ENCODE measurements at places on chromosomes 13 and 19. TPM values are rescaled to one million over a fixed set of nuclear protein-coding genes. Genes with fewer than 3 reads are reported as not detected.

GRCh38 chr13:45792827-45793303 lies 58.7 kb downstream of the SIAH3 start:
- no peak for DNase-seq

DNA sequence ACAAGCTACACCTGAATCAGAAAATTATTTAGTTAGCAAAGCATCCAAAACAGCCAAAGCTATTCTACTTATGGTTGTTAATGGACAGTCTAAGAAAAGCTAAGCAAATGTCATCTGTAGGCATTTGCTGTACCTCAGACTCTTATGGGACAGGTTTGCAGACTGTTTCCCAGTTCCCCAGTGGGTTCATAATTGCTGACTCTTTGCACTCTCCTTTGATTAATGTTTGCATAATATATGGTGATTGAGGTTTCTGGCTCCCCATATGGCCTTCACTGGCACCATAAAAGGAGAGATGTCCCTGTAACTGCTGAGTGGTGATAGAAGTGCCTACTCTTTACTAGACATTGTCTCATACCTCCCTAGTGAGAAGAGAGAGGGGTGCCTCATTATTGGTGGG lies 142.1 kb downstream of the GPC6 start:
- no peak for DNase-seq

CKM gene
- polyA plus RNA-seq, result 0.33 TPM

GRCh38 chr19:41205995-41206394 lies 13.0 kb downstream of the CYP2S1 start:
- no peak for DNase-seq

LYPD4 gene
- not detected for polyA plus RNA-seq

DNA sequence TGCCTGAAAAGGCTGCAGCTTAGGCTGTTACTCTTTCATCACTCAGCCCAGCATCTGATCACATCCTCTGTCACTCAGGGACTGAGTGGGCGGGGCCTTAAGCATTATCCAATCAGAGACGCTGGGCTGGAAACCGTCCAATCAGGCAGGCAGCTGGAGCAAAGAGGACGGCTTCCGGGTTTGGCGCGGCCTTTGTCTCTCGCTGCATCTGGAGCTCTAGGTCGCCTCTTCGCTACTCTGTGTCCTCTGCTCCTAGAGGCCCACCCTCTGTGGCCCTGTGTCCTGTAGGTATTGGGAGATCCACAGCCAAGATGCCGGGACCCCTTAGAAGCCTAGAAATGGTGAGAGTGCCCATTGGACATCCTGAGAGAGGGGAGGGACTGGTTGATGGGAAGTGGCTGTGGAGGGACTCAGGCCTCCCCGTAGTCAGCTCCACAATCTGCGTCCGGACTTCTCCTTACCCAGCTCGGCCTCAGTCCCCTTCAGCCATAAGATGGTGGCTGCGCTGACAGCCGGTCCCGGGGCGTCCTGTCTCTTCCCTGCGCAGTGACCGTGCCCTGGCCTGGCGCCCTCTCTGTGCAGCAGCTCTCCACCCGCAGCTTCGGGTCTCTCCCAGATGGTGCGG lies at the start of gene ZNF486:
ZNF486 (plus strand) TSS at position 195 of the 625 bp plus-strand sequence; CDS start at position 312, 117 bp downstream.
- peak; percentile 92 for DNase-seq

C1QTNF9 gene
- polyA plus RNA-seq, result 0.21 TPM

DNA sequence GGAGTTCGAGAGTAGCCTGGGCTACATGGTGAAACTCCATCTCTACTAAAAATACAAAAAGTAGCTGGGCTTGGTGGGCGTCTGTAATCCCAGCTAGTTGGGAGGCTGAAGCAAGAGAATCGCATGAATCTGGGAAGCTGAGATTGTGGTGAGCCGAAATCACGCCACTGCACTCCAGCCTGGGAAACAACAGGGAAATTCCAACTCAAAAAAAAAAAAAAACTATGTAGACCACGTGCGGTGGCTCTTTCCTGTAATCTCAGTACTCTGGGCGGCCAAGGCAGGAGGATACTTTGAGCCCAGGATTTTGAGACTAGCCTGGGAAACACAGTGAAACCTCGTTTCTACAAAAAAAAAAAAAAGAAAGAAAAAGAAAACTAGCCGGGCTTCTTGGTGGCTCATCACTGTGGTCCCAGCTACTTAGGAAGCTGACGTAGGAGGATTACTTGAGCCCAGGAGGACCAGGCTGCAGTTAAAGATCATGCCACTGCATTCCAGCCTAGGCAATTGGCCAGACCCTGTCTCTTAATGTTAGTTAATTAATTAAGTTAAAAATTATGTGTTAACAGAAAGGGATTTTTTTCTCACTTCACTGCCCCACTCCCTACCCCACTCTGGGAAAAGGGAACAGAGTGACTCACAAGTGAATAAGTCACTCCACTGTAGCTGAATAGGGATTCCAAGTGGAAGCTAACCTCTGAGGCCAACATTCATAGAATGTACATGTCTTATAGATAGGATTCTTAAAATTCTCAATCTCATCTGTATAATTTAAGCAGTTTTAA lies 2.2 kb downstream of the ZNF83 start:
- DNase-seq, result no peak

CCDC159 gene
- 24.9 TPM for polyA plus RNA-seq

GRCh38 chr19:48616041-48616436 lies 1.2 kb upstream of the FAM83E start:
- DNase-seq, result no peak

CRLF1 gene
- 4.3 TPM for polyA plus RNA-seq

- DNase-seq, result no peak
These were observed 12.2 kb downstream of the GTF2F2 start for GRCh38 chr13:45132369-45133064.

DNA sequence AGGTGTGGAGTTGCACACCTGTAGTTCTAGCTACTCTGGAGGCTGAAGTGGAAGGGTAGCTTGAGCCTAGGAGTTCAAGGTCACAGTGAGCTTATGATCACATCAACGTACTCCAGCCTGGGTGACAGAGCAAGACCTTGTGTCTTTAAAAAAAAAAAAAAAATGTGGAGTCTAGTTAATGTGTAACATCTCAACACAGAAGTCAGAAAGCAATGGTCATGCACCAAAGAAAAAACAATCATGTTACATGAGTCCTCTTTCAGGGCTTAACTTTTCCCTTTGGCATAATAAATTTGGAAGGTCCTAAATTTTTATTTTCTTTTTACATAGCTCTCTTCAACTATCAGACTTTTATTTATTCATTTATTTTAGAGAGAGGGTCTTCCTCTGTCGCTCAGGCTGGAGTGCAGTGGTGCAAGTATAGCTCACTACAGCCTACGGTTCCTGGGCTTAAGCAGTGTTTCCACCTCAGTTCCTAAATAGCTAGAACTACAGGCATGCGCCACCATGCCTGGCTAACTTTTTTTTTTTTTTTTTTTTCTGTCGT lies 22.3 kb downstream of the SETDB2 start:
- DNase-seq, result peak; percentile 20

CYP4F8 gene
- polyA plus RNA-seq, result not detected

NFILZ gene
- polyA plus RNA-seq, result not detected

DNA sequence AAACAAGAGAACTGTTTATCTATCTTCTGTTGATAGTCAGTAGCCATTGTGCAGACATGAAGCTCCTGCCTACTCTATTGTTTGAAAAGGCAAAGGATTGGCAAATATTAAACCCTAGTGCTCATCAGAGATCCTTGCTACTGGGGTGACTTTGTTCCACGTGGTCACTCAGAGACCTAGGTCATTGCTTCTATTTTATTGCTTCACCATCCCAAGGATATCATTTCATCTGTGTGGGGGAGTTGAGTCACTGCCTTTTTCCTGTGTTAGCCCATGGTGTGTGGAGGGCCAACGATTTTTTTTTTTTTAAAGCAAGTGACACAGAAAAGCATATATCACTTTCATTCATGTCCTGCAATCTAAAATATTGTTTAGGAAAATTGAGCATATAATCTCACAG lies 254.1 kb upstream of the RXFP2 start:
- DNase-seq, result no peak

DNA sequence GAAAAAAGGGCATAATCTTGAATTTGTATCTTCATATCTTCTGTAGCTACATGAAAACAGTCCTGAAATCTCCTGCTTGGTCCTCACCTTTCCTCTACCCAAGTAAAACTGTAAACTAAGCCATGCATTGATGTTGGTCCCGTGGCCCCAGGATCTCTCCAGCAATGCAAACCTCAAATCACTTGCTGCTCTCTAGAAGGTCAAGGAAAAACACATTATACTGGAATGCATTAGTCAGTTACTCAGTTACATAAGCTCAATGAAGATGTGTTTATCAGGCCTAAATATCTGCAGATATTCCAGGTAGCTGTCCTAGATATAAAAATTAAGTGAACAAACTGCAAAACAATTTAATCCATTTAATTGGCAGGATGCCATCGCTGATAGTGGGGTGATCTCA lies 261.8 kb downstream of the ABCC4 start:
- no peak for DNase-seq

PRR20D gene
- polyA plus RNA-seq, result not detected

DNA sequence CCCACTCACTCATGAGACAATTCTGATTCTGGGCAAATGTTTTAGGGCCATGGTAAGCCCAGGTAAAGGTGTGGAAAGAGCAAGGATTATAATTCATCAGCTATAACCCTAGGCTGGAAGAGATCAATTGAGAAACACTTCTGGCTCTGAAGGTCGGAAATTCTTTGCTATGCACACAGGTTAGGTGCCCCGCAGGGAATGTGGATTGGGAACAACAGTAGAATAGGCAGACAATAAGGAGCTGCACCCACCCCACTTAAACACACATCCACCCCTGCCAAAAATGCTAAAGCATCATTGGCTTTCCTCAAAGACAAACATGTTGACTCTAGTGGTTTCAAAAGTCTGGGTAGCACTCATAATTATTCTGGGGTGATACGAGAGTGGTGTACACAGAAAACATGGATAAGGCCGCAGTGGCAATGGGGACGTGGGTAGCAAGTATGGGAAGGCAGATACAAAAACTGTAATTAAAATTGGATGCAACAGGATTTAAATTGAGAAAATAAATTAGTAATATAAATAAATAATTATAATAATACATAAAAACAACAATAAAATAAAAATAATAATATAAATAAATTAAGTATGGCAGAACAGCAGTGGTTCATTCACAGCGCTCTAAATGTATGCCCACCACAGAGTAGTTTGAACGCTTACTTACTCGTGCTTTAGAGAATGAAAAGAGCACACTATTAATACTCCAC lies 8.6 kb downstream of the EFNB2 start:
- DNase-seq, result no peak

DNA sequence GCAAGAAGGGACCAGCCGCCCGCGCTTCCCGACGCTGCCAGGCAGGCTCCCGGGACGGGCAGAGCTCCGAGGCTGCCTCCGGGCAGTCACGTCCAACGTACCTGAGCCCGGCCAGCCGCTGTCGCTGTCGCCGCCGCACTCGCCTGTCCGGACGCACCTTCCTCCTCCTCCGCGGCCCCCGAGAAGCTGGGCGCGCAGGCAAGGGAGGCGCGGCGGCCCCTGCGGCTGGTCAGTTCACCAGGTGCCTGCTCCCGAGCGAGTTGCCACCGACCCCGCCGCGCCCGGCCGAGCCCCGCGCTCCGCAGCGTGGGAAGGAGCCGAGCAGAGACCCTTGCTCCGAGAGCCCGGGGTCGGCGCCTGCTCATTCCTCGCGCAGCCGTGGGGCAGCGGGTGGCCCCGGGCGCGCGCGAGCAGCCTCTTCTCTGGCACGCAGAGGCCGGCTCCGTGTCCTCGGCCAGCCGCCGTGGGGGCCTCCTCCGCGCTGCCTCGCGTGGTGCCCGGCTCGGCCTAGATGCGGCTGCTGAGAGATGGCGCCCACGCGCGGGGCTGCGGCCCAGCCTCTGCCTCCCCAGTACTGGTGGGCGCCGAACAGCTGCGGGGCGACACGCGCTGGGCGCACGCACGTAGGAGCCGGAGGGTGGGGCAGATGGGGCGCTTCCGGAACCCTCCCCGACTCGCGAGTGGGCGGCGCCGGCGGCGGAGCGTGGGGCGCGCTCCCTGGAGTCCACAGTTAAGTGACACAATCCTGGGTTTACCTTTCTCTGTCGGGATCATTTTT lies 419.4 kb downstream of the UQCRFS1 start:
- no peak for DNase-seq

DNA sequence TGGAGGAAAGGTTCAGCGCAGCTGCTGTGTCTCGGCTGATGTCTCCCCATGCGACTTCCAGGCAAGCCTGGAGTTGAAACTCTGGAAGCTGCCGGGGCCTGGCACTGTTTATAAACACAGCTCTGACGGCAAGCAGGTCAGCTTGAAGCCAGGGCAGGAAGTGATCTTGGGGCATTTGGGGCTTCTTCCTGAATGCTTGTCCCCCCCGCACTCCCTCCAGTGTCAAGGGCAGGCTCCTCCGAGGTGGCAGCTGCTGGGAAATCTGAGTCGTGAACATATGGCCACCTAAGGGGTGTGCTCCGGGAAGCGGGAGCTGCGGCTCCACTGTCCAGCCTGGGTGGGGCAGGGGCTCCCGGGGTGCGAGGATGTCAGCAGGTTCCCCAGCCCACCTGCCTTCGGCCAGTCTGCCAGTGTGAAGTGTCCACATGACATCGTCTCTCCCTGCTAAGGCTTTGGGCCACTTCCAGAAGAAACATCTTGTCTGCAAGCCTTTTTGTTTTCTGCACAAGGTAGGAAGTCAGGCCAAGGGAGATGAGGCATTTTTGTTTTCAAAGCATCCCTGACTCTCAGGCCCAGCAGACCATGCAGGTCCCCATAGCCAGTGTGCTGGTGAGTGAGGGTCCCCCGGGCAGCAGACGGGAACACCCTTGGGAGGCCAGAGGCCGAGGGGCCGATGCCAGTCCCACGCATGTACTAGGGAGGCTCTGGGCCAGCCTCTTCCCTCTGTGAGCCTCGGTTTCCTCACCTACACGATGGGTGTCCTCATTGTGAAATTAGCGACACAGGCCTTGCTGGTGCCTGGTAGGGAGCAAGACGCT lies 2.7 kb downstream of the PIAS4 start:
- no peak for DNase-seq

DNA sequence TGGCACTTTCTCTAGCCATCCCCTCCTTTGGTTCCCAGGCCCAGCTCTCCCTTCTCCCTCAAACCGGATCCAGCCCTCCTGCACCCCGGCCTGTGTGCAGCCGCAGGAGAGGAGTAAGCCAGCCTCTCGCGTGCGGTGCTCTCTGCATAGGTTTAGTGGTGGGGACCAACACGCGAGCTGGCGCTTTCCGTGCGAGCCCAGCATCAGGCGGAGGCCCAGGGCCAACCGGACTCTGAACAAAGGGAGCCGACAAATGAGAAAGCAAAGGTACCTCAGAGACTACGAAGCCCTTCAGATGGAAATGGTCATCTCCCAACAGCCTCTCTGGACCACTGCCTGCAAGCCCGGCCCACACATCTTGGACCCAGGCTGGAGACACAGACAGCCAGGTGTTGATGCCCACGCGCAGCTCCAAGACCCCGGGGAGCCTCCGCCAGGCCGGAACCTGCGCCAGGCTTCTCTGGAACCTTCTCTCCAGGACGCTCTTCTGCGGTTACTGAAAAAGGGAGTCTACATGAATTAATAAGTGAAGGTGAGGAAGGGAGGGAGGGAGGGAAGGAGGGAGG lies 16.5 kb upstream of the LATS2 start:
- DNase-seq, result no peak

GRCh38 chr13:75521956-75522355 lies 15.7 kb downstream of the COMMD6 start:
- DNase-seq, result no peak

CEBPA gene
- polyA plus RNA-seq, result 3.1 TPM

- no peak for DNase-seq
These were observed 449.2 kb upstream of the SLC10A2 start for GRCh38 chr13:103515410-103515809.

GRCh38 chr19:14271840-14272239 lies 65.9 kb upstream of the ADGRL1 start:
- no peak for DNase-seq

Measured in right renal pelvis (tissue), 4 donors.